Stimulated activated CD4-positive, alpha-beta T cell treated with anti-CD3 and anti-CD28 coated beads, Interleukin-1b, Interleukin-23, amount 100 ng/mL, for 24 hours (primary cell): ENCODE measurements at places on chromosomes 4 and X.

- DNase-seq, result no peak
Observed at GRCh38 chr4:75752637-75753036, 28.3 kb downstream of the USO1 start.

DNA sequence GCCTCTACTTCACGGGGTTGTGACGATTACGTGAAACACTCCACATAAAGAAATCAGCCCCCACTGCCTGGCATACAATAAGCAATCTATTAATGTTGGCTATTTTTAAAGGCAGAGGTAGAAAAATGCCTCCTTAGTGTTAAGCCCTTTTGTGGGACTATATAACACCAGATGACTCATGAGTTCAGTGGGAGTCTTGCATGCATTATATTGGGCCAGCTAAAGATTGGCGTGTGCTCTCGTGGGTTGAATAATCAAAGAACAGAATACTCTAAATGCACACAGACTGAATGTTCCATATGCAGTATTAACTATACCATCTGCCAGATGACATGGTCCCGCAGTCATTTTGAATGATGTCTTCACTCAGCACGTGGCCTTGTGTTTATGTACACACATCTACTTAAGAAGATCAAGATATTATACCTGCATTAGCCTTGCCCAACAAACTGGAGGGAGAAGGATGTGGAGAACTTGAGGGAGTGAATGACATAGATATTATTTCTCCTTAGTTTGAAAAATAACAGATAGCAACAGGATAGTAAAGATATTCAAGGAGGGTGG is 85.0 kb upstream of the MYOZ2 start:
- no peak for DNase-seq

- no peak for DNase-seq
Observed at GRCh38 chr4:3759236-3759635, 6.9 kb upstream of the ADRA2C start.

DNA sequence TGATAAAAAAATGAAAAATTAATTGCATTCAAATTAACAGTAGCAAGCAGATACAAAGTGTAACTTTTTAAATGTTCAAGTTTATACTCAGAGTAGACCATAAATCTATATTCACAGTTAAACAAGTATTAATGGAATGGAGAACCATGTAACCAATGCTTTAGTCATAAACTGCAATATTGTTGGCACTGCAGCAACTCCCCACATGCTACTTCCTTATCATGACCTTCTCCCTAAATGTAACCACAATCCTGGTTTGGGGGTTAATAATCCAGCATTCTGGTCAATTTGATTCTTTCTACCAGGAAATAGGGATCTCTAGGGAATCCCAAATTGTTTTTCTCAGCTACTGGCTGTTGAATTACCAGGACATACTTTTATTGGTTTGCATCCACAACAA is 223.9 kb upstream of the DCAF8L1 start:
- no peak for DNase-seq

- no peak for DNase-seq
Observed at GRCh38 chrX:111352424-111352823, 59.6 kb downstream of the DCX start.
